ENCODE measurements at places on chromosomes 11 and 22.

DNA sequence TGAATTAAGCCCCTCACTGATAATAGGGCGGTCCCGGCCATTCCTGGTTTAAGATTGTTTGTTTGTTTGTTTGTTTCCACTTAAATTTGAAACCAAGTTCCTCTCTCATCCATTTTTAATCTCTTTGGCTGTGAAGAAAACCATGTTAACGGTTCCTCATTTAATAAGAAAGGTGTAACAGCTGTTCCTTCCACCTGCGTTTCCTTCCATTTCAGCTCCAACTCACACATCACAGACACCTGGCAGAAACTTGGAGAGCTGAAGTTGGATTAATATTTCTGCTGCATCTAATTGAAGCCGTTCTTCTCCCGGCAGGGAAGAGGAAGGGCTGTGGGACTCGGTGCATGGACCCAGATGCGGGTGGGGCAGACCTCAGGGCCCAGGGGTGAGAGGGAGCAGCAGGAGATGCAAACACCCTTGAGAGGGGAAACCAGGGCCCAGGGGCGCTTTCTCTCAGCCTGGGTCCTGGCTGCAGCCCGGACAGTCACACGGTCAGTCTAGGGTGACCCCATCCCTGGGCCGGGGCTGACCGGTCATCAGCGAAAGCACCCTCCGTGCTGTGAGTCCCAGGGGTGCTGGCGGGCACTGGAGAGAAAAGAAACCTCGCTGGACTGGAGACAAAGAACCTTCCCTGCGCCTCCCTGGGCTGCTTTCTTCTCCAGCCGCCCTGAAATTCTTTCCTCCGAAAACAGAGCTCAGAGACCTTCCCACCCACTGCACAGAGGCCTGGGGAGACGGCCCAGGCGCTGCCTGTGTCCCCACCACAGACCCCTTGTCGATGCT lies 242.0 kb downstream of the BRD1 start:
- DNase-seq, result no peak

GRCh38 chr22:37053310-37054055 lies 1.9 kb downstream of the KCTD17 start:
- DNase-seq, result peak; percentile 48

- DNase-seq, result no peak
Measured at GRCh38 chr22:46974631-46975585, 212.5 kb downstream of the TBC1D22A start.

GRCh38 chr11:46388619-46389449 lies 2.7 kb downstream of the CHRM4 start:
- no peak for DNase-seq

DNA sequence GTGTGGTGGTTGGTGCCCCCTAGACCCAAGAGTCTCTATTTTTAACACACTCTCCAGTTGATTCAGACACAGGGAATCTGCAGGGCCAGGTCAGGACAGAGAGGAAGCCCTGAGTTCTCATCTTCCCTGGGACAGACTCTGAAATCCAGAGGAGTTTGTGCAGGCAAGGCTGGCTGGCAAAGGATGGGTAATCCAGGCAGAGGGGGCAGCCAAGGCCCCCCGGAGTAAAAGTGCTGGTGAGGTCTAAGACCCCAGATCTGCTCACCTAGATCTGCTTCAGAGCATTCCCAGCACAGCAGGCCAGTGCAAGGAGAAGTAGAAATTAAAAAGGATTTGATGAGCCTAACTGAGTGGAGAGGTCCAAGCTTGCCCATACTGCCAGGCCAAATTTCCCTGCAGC lies 40.6 kb upstream of the MN1 start:
- no peak for DNase-seq

GRCh38 chr11:111097191-111097590 lies 148.3 kb upstream of the POU2AF2 start:
- DNase-seq, result peak; percentile 36

GRCh38 chr11:58495906-58496305 lies 12.0 kb downstream of the OR5B21 start:
- no peak for DNase-seq

DNA sequence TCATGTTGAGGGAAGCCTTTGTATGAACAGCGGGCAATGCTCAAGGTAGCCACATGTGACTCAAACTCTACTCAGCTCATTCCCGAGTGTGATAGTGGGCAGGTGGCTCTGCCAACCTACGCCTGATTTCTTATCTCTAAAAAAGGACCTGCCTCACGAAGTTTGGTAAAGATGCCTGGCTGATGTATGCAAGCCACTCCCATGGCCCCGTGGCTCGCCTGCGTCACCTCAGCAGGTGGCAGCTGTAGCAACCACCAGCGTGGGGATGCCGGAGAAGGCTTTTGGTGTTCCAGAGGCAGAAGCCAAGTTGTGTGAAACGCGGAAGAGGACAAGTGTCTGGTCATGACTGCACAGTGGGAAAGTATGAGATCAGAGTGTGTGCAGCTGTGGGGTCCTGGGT lies 5.4 kb downstream of the FADS2 start:
- DNase-seq, result no peak

DNA sequence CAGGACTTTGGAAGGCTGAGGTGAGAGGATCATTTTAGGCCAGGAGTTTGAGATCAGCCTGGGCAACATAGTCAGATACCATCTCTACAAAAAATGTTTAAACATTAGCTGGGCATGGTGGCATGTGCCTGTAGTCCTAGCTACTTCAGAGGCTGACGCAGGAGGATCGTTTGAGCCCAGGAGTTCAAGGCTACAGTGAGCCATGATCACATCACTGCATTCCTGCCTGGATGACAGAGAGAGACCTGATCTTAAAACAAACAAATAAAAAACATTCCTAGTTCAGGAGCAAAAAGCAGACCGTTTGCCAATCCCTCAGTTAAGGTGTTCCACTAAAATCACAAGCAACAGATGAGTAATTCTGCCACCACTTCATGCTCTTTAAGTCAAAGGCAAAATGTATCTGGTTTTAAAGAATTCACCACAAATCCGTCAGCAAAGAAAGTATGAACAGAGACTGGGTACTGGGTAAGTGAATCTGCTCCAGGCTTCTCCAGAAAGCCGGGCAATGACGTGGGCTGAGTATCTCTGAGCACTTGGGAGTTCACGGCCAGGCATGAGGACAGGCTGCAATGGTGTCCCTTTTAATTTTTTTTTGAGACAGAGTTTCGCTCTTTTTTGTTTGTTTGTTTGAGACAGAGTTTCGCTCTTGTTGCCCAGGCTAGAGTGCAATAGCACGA lies 19.5 kb downstream of the CLTCL1 start:
- no peak for DNase-seq

DNA sequence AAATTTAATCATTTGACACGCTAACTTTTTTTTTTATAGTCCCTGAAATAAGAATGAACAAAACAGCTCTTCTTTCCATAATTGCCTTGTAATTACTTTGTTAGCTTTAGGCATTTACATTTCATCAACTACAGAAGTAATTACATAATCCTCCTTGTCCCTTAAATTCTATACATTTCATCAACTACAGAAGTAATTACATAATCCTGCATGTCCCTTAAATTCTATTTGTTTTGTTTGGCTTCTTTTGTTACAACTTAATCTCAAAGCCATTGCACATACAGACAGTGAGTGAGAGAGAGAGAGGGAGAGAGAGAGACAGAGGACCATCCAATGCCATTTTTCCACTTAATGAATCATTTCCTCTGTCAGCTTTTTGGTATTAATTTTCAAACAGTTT lies 873.2 kb downstream of the METTL15 start:
- DNase-seq, result no peak

GRCh38 chr22:22229683-22230420 lies 14.7 kb upstream of the VPREB1 start:
- DNase-seq, result no peak

- no peak for DNase-seq
Measured at GRCh38 chr11:118380571-118380970, 20.8 kb upstream of the ATP5MG start.

DNA sequence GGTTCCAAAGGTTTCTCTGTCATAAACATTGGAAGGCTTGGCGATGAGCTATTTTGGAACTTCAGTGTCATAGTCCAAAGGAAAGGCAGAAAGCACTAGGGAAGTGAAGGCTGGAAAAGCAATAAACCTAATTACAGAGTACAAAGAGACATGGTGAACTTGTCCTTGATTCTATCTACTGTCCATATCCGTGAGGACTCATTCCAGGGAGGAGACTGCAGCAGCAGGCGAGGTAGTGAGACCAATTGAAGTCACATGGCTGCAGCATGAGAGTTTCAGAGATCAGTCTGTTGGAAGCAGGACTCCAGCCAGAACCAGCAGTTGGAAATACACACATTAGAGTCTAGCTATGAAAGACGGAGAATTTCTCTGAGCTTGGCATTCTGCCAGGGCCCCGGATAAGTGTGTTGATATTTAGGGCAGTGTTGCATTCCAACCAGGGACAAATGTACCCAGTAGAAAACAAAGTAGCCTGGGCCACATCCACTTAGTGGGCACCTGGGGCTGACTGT lies 54.1 kb upstream of the ARHGAP42 start:
- peak; percentile 81 for DNase-seq

DNA sequence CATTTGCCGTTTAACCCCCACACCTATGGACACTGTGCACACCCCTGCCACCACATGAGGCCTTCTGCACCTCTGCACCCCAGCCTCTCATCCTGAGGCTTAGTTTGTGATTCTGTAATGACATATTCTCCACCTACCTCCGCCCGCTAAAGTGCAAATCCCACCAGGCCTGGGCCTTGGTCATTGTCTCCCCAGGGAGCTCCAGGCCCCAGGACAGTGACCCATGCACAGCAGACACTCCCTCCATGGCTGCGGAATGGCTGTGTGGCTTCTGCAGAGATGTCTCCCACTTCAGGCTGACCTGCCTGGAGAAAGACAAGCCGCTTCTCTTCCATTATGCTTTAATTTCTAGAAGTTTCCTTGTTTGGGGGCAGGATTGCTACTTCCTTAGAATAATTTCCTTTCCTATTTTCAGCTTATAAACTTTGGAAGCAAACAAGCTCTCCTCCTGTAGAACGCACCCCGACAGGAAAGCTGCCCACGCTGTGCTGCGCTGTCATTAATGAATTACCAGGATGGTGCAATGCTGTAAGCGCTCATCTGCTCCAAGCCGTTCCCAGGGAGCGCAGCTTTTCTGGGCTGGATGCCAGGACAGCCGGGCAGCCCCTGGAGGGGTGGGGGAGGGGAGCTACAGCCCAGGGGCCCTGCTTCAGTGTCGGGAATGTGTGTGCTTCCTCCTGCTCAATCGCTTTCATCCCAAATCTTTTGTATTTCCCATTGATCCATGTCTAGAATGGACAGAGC lies 618.0 kb downstream of the BRD1 start:
- DNase-seq, result peak; percentile 71

- DNase-seq, result peak; percentile 61
Measured at GRCh38 chr11:111602865-111603610, 789 bp downstream of the SIK2 start.

DNA sequence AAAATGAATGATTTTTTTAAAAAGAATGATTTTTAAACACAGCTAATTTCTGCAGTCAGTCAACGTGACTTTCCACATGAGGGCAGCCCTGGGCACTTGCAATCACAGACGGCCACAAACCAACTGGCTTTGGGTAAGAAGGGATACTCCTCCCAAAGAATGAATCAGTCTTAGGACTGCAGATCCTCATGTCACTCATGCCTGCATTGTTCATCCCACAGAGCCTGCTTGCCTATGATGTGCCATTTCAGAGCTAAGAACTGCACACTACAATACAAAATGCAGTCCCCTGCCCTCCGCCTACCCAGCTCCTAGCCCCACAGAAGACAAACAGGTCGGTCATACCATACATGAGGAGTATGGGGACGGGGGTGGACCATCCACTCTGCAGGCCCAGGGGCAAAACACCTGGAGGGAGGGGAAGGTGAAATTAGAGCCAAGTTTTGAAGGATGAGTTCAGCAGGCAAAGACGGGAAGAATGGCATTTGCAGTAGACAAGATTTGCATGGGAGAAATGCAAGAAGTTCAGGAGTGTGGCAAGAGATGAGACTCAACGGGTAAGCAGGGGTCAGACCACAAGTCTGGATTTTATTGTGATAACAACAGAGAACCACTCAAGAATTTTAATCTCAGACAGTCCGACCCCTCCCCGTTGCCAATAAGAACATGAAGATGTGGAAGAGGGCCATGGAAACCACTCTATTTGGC lies 24.7 kb downstream of the PACSIN2 start:
- DNase-seq, result no peak

DNA sequence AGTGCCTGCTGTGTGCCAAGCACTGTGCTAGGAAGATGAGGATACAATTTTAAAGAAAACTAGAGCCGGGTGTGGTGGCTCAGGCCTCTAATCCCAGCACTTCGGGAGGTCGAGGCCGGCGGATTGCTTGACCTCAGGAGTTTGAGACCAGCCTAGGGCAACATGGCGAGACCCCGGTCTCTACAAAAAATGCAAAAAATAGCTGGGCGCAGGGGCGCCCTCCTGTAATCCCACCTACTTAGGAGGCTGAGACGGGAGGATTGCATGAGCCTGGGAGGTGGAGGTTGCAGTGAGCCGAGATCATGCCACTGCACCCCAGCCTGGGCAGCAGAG lies 8.3 kb downstream of the TPBGL start:
- no peak for DNase-seq

DNA sequence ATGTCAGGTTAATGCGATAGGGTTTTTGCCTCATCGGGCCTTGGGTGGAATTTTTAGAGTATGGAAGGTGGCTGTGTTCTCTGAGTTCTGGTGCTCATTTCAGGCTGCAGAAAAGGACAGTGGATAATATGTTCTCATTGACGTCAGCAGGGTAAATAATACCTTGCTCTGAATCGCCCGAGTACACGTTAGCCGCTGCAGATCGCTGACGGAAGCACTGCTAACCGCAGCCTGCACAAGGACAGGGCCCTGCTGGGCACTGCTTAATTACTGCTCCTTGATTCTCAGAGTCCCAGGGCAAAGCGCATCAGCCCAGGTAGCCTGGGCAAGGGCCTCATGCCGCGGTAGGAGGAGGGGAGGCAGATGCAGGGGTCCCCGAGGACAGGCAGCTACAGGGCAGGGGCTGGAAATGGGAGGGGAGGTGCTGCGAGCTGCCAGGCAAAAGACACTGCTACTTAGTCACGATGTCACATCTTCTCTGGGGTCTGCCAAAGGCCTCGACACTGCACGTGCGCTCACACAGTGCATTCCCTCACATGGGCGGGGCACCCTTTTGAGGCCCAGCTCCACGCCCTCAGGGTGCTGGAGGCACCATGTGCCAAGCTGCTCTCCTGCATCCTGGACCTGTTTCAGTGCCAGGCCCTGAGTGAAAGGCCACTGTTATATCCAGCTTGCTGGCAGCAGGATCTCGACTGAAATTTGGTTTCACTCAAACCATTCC lies 35.2 kb downstream of the PPP2R1B start:
- peak; percentile 46 for DNase-seq

DNA sequence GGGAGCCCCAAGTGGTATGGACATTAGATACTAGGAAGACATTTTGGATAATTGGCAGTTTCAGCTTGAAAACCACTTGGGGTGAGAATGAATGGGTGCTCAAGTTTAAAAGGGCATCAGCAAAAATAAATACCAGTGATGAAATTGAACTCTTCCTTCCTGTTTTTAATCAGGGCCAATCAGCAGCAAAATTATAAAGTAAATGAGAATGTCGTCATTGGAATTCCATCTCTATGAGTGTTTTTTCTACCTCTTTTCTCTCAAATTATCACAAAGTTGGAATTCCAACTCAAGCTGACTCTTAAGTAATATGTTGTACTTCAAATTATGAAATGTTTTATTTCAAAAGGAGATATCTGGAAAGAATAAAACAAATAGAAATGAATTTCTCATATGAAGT lies 730.6 kb downstream of the METTL15 start:
- no peak for DNase-seq

- no peak for DNase-seq
Measured at GRCh38 chr22:37907036-37907954, 1.2 kb downstream of the MICALL1 start.

GRCh38 chr11:87878373-87878825 lies 296.8 kb downstream of the RAB38 start:
- no peak for DNase-seq

All from small intestine (tissue), 16 donors.